ENCODE measurements at places on chromosomes 1 and 21.

- DNase-seq, result no peak
Measured at GRCh38 chr1:147624011-147624410, 46.3 kb downstream of the ACP6 start.

DNA sequence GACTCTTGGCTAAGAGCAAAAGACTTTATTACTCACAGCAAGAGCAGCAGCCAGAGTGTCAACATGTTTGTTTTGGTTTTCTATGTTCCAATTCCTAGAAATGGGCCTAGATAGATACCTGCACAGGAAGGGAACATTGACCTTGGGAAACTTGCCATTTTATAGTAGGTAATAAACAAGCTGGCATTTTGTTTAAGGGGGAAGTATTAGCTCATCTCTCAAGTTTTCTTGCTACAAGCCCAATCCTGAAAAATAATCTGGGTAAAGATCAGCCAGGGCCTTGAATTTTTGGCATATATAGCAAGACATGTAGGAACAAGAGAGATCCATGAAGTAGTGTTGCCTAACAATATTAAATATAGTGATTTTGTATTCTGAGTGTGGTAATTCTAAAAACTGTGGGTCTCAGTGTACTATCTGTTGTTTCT, 51.4 kb upstream of the RGL1 start:
- DNase-seq, result no peak

- DNase-seq, result no peak
Measured at GRCh38 chr1:198612471-198613260, 26.2 kb upstream of the PTPRC start.

DNA sequence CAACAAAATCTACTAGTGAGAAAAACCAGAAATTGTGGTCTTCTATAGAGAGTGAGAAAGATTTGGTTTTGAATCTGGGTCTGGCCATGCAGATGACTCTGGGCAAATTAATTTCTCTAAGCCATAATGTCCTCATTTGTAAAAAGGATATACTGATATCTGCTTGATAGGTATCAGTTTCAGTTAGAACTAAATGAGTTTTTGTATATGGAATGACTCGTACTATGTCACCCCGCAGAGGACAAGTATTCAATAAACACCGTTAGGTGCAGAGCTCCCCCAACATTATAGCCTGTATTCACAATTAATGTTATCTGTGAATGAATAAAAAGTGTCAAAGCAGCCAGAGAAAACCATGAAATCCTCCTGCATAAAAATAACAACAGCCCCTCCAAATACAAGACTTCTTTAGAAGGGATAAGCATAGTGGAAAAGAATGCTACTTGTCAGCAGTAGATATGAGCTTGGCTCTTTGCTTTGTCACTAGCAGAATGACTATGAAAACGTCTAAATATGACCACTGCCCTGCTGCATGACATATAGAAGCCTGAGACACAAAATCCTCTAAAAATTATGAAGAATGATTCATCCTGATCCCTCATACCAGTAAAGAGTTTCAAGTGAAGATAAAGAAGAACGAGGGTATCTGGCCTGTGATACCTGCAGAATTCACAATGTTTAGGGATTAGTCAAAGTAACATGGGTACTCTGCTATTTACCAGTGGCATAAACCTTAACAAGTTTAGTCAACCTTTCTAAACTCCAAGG, 17.8 kb downstream of the SCAF4 start:
- no peak for DNase-seq

GRCh38 chr1:15477646-15478212, 1.8 kb downstream of the CELA2B start:
- no peak for DNase-seq

DNA sequence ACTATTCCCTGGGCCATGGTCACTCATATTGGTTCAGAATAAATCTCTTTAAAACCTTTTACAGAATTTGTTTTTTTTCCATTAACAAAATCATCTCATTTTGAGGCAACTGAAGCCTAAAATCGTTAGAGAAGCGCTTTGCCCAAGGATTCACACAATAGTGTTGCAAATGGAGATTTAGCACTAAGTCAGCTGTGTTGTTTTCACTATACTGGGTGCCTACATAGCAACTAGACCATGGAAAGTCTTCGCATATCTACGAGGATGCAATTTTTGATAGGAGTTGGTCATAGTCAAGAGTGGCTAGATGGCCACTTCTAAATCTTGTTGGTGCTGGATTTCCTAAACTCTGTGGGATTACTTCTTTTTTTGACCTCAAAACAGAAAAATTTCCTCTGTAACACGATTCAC, 530 bp upstream of the TIPRL start:
- no peak for DNase-seq
